ENCODE measurements at places on chromosomes 11 and 22.

DNA sequence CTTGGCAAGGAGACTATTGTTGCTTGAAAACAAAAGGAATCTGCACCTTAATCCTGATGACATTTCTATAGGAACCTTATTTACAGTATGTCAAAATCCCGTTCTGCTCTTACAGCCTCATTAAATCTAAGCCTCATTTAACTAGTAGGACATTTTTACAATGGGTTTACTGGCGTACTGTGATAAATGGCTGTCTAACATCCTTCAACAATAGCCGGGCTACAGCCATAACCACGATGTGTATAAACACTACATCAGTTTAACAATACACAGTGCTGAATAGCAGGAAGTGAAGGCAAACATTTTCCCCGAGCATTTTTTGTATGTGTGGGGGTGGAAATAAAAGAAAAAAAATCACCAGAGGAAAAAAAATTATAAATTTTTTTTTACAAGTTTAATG lies 131.2 kb downstream of the ARL14EP start:
- no peak for DNase-seq

DNA sequence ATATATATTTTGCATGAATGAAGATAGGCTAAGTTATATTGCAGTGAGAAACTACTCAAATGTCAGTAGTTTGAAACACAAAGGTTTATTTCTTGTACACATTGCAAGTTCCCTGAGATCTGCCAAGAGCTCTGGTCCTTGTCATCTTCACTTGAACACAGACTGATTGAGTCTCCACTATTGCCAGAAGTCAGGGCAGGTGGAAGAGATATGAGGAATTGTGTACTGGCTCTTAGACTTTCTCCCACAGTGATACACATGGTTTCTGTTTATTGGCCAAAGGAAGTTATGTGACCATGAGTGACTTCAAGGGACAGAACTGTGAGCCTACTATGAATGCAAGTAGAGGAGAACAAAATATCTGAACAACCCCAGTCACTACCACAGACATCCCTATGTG lies 44.2 kb downstream of the PPFIBP2 start:
- DNase-seq = no peak

GRCh38 chr11:61679893-61680621 lies at the start of gene DAGLA:
Gene DAGLA (plus strand): TSS chr11:61680391. CDS start chr11:61720156, 39,765 bp downstream.
- DNase-seq = peak; percentile 78

DNA sequence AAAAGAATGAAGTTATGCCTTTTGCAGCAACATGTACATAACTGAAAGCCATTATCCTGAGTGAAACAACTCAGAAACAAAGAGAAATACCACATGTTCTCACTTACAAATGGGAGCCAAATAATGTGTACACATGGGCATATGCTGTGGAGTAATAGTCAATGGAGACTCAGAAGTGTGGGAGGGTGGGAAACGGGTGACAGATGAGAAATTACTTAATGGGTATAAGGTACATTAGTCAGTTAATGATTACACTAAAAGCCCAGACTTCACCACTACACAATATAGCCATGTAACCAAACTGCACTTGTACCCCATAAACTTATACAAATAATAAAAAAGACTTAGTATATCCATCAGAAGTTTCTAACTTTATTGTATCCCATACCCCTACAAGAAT lies 674.1 kb upstream of the ARHGAP42 start:
- no peak for DNase-seq

DNA sequence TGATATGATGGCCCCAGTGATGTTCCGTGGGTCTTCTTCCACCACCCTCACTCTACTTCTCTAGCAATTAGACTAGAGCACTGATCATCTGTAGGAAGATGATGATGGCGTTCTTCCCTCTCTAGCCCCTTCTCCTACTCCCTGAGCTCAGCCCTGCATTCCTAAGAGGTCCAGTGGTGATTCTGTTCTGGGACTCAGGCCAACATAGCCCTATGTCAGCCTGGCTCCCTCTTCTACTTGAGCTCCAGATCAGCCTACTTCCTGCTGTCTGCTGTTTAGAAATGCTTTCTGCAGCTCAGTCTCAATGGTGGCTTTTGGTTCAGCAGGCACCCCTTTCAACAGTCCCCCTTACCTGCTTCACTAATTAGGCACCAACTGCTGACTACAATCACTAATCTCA lies 86.1 kb upstream of the ZBED5 start:
- DNase-seq = no peak

GRCh38 chr22:25081409-25081824 lies 118.2 kb upstream of the CRYBB3 start:
- no peak for DNase-seq

GRCh38 chr11:35232891-35233330 lies 93.9 kb downstream of the CD44 start:
- DNase-seq = no peak

DNA sequence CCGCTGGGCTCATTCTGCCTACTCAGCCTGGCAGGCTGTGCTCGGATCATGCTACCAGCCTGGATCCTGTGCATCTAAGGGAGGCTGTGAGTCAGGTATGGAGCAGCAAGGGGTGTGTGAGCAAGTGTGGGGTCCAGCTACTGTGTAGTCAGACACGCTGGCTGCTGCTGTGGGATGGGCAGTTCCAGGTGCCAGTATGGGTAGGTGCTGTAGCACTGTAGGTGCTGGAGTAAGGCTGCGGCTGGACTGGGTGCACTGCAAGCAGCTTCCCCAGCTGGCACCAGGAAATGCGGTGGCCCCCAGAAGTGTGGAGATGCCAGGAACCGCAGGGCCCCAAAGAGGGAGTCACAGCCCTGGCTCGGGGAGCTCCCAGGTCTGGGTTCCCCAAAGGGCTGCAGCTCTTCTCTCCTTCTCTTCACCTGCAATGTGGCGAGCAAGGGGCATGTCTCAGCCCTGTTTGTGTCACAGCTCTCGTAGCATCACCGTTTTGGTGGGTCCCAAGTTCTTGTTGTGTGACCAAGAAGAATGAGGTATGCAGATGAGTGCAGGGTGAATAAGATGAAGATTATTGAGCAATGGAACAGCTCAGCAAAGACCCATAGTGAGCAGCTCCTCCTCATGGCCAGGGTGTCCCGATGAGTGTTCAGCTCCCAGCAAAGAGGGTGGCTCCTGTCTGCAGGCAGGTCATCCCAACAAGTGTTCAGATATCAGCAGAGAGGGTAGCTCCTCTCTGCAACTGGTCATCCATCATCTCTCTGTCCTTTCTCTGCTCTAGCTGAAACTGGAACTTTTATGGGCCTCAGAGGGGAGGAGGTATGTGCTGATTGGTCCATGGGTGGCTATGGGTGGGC lies 462.9 kb downstream of the TBC1D22A start:
- DNase-seq = no peak

DNA sequence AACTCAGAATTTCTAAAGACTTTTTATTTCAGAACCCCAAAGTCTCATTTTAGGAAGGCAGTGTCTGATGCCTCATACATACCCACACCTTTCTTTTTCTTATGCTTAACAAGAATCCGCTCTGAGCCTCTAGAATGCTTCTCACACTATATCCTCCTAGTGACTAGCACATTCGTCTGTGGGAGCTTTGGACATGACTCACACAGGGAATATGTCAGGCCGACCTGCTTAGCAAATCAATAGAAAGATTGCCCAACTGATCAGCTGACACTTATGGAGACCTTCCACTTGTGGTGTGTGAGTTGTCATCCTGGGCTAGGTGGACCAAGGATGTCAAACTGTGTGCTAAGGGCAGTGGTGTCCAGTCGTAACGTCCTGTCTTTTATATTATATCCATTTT lies 129.9 kb upstream of the TTC12 start:
- DNase-seq = no peak

GRCh38 chr11:13674799-13675509 lies 6.5 kb downstream of the FAR1 start:
- no peak for DNase-seq

DNA sequence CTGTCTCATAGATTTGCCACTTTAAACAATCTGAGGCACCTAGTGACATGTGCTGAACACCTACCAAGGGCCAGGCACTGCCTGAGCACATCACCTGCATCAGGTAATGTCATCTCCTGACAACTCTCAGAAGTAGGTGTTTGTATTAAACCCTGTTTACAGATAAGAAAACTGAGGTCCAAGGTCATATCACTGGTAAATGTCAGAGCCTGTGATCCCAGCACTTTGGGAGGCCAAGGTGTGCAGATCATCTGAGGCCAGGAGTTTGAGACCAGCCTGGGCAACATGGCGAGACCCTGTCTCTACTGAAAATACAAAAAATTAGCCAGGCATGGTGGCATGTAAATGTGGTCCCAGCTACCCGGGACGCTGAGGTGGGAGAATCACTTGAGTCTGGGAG lies 39.1 kb upstream of the ACCSL start:
- no peak for DNase-seq

GRCh38 chr11:45158210-45158731 lies 11.8 kb downstream of the PRDM11 start:
- DNase-seq = no peak

DNA sequence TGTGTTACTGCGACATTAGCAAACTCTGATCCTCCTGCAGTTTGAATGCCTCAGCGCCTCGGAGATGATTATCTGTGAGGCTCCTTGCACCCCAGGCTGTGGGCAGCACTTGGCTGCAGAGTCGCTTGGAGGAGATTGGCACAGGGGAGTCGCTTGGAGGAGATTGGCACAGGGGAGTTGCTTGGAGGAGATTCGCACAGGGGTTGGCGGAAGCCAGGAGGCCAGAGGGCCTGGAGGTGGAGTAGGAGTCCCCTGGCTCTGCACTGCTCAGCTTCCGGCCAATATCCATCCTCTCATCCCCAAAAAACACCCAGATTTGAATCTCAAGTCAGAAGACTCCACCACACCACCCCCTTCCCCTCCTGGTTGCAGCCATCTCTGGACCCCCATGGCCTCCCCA lies 192.6 kb upstream of the NECTIN1 start:
- DNase-seq = no peak

- no peak for DNase-seq
Measured at GRCh38 chr11:69903211-69903610, 84.0 kb upstream of the FGF3 start.

- DNase-seq = no peak
Measured at GRCh38 chr11:74132833-74133232, 38.0 kb downstream of the C2CD3 start.

GRCh38 chr11:120945042-120945441 lies 78.9 kb upstream of the TBCEL start:
- no peak for DNase-seq

GRCh38 chr11:91435694-91436395 lies 788.8 kb upstream of the FAT3 start:
- no peak for DNase-seq

DNA sequence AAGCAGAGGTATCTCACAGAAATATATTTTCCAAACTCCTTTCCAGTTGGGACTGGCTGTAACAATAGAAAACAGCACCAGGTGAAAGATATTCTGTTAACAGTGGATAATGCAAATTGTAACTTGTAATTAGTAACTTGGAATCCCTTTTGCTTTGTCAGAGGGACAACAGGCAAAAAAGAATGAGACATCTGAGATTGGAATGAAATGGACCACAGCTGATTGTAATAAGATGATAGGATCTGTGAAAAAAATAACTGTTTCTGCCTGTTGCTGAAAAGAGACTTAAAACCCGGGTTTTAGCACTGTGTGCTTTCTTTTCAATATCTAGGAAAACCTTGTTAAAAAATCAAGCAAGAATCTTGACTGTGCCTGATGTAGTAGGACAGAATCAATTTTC lies 655.7 kb downstream of the METTL15 start:
- no peak for DNase-seq

DNA sequence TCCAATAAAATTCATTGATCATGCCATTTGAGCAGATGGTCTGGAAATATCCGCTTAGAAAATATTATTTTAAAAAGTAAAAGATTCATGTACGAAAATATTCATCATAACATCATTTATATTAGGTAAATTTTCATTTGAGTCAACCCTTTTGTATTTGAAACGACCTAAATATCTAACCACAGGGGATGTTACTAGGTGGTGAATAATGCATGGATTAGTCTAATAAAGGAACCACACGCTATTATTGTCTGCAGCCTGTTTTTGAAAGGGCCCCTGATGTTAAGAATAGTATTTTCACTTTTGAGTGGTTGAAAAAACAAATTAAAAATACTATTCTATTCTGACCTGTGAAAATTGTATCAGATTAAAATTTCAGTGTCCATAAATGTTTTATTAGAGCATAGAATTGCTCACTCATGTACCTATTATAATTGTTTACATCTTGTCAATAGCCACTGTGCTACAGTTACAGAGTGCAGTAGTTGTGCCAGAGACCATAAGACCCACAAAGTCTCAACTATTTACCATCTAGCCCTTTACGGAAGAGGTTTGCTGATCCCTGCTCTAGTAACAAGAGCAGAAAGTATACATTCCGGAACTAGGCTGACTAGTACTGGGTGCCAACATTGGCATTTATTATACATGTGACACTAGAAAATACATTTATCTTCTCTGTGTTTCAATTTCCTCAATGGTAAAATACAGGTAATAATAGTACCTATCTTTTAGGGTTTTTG lies 176.1 kb downstream of the LRRC4C start:
- no peak for DNase-seq

DNA sequence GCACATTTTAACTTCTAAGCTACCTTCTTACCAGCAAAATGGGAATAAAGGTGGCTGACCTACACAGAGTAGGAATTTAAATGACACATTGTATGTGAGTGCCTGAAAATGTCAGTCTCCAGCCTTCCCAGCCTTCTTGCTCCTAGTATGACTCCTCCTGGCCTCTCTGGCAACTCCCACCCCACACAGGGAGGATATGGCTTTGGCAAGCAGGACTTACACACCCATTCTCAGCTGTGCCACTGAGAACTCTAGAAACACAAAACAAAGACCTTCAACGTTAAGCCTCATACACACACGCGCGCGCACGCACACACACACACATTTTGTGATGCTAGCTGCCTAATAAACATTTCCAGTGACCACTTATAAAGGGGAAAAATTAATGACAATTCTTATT lies 65.8 kb downstream of the PACSIN2 start:
- no peak for DNase-seq

- no peak for DNase-seq
Measured at GRCh38 chr11:88666364-88666763, 328.8 kb upstream of the CTSC start.

DNA sequence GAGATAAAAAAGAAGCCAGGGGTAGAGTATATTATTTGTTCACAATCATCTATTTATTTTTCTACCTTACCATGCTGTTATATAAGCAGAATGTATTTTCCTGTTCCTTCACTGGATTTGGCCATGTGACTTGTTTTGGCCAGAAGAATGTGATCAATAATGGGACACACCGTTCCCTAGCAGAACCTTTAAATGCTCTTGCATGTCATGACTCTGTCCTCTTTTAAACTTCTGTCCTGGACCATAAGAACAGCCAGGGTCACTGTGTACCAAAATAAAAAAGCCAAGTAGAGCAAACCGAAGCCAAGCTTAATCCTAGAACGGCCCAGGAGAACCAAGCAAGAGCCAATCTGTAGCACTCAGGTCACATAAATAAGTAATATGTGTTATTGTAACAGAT lies 1682.4 kb downstream of the LRRC4C start:
- no peak for DNase-seq

GRCh38 chr11:101686514-101686913 lies 102.7 kb upstream of the TRPC6 start:
- no peak for DNase-seq
